ENCODE measurements at places on chromosomes 6 and 20.
A peak's percentile ranks its signal among the peaks of the same experiment; 100 is the strongest.

DNA sequence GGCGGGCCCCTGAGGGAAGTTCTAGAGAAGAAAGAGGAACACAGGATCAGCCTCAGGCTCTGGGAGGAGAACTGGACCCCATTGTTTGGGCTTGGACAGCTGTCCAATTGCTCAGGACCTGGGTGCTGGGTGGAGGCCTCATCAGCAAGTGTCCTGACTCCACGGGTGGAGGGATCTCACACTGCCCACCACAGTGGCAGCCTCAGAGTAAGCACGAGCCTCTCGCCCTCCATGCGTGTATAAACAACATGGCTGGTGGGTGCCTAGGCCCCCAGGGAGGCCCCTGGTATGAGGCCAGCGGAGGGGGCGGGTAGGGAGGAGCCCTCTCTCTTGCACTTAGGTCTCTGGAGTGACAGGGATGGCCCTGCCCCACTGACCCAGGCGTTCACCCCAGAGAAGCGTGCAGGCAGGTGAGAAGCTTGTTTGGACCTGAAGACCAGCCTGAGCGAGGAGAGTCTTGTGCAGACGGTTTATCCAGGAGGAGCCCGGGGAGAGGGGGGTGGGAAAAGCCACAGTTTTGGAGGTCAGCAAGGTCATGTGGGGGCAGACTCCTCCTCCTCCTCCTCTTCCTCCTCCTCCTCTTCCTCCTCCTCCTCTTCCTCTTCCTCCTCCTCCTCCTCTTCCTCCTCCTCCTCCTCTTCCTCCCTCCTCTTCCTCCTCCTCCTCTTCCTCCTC lies 41.9 kb upstream of the BHLHE23 start:
- DNase-seq: no peak

DNA sequence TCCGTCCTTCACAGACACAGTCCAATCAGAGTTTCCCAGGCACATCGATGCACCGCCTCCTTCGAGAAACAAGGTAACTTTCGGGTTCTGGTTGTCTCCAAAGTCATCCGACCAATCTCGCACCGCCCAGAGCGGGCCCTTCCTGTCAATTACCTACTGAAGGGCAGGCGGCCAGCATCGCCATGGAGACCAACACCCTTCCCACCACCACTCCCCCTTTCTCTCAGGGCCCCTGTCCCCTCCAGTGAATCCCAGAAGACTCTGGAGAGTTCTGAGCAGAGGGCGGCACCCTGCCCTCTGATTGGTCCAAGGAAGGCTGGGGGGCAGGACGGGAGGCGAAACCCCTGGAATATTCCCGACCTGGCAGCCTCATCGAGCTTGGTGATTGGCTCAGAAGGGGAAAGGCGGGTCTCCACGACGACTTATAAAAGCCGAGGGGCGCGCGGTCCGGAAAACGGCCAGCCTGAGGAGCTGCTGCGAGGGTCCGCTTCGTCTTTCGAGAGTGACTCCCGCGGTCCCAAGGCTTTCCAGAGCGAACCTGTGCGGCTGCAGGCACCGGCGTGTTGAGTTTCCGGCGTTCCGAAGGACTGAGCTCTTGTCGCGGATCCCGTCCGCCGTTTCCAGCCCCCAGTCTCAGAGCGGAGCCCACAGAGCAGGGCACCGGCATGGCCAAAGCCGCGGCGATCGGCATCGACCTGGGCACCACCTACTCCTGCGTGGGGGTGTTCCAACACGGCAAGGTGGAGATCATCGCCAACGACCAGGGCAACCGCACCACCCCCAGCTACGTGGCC lies at the start of gene HSPA1B:
Gene HSPA1B, plus strand, starts transcription at position 453 of the 794 bp plus-strand sequence. Its CDS starts 213 bp downstream, at position 666.
- DNase-seq: peak; percentile 92

GRCh38 chr6:117624869-117625481 lies 22.7 kb upstream of the GOPC start:
- no peak for DNase-seq

- DNase-seq: no peak
Measured at GRCh38 chr6:90183587-90184333, 112.9 kb downstream of the BACH2 start.

GRCh38 chr6:88548891-88549505 lies 382.9 kb upstream of the CNR1 start:
- no peak for DNase-seq

- DNase-seq: no peak
Measured at GRCh38 chr6:56649782-56650181, 7.1 kb upstream of the DST start.

DNA sequence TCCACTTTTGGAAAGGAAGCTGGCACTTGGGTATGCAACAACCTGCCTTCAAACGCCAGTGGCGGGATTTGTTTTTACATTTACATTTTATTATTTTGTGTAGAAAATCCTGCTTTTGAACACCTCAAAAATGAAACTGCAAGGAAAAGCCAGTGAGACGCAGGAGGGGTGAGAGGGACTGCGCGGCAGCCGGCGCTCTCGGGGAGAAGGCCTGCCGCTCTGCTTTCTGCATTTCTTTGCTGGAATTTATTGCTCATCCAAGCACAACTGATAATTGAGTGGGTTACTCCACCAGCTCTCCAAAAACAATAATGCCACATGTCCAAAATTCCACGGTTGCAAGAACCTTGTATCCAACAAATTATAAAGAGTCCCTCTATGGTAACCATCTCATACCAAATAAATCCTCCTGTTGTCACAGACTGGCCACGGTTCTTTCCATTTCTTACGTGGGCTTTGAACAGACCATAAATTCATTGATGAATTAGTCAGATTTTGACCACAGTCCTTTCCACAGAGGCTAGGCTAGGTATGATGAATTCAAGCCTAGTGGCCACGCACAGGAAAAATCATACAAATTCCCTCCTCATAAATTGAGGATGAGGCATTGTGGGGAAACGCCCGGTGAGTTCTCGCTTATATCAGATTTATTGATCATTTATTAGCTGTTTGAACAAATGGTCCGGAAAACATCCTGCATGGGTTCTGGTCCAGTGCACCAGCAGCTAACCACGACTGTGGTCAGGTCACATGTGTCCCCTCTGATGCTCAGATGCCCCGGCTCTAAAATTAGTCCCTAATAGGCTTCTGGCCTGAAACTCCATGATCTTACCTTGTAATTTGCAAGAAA lies 31.6 kb upstream of the FOXC1 start:
- DNase-seq: no peak

DNA sequence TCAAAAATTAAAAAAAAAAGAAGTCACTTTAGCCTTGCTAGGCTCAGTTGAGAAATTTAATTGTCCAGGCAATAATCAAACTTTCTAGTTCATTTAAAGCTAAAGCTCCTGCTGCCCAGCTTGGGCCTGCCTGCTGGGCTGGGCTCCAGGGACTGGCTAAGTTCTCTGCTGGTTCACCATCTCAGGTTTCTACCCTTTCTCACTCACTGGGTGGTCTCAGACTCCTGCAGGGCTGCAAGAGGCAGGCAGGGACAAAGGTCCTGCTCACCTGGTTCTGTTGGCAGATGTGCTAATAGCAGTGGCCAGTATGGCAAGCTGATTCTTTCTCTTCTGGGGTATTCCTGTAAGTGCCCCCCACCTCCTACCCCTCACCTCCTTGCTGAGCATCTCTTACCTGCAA lies 21.2 kb upstream of the RTF2 start:
- no peak for DNase-seq

DNA sequence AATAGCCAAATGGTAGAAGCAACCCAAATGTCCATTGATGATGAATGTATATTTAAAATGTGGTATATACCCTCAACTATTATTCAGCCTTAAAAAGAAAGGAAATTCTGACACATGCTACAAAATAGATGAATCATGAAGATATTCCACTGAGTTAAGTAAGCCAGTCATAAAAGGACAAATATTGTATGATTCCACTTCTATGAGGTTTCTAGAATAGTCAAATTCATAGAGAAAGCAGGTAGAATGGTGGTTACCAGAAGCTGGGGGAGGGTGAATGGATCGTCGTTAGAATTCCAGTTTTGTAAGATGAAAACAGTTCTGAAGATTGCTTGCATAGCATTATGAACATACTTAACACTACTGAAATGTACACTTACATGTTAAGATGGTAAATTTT lies 214.3 kb upstream of the MYLIP start:
- DNase-seq: no peak

DNA sequence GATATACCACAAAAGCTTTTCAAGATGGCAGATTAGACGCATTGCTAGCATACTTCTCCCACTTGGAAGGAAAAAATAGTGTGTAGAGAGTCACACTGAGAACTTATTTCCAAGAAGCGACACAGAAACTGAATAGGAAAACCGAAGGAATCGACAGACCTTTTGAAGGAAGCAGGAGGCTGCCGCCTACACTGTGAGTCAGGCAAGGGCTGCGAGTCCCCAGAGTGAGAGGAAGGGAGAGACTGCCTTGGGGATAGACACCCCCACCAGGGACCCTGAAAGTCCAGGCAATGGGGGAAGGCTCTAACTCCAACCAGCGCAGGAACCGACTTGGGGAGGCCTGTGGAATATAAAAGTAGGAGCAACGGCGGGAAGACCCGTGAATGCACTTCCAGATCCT lies 53.7 kb upstream of the SIRPG start:
- DNase-seq: no peak

DNA sequence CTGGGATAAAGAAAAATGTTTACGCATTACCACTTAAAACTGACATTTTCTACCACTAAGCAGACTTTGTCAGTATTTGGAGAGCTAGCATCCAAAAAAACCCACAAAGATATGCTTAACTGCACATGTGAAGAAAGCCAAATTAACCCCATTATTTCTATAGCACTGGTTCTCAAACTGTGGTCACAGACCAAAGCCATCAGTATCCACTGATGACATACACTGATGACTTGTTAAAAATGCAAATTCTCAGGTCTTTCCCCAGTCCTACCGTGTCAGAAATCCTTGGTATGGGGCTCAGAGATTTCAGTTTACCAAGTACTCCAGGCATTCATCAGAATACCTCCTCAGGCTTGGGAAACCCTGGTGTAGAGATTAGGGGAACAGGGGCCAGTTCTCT lies 230.2 kb downstream of the PTPRK start:
- no peak for DNase-seq

- peak; percentile 44 for DNase-seq
Measured at GRCh38 chr6:90219209-90219985, 77.2 kb downstream of the BACH2 start.

Data from GM04503 (cell line).